ENCODE measurements at places on chromosomes 13 and 19.

- H3K27ac ChIP-seq, result no peak overlapping the region
- no peak for DNase-seq
- peak overlapping the region; percentile 66 for H3K4me3 ChIP-seq
- H3K27me3 ChIP-seq, result peaks cover 58% of the 10 kb centered on the region
Observed at GRCh38 chr19:53980539-53981375, 10.7 kb upstream of the CACNG6 start.

GRCh38 chr13:97238432-97238831, 16.3 kb downstream of the MBNL2 start:
- H3K27me3 ChIP-seq, result no peaks in the 10 kb centered on the region
- H3K4me1 ChIP-seq, result peaks cover 44% of the 10 kb centered on the region
- DNase-seq, result no peak
- H3K36me3 ChIP-seq, result peaks cover 23% of the 10 kb centered on the region
- no peak overlapping the region for H3K27ac ChIP-seq

- H3K4me3 ChIP-seq, result no peak overlapping the region
- H3K4me1 ChIP-seq, result no peaks in the 10 kb centered on the region
- no peaks in the 10 kb centered on the region for H3K27me3 ChIP-seq
- no peak overlapping the region for H3K27ac ChIP-seq
- no peaks in the 10 kb centered on the region for H3K36me3 ChIP-seq
Observed at GRCh38 chr13:84443463-84443862, 561.2 kb upstream of the SLITRK1 start.

- peaks cover 40% of the 10 kb centered on the region for H3K27me3 ChIP-seq
- no peaks in the 10 kb centered on the region for H3K36me3 ChIP-seq
- no peak for DNase-seq
- H3K27ac ChIP-seq, result no peak overlapping the region
- no peaks in the 10 kb centered on the region for H3K4me1 ChIP-seq
Observed at GRCh38 chr13:111975539-111976473, 91.1 kb upstream of the SOX1 start.

GRCh38 chr19:920051-920864, 3.1 kb downstream of the KISS1R start:
- H3K36me3 ChIP-seq, result peaks cover 4% of the 10 kb centered on the region
- H3K4me1 ChIP-seq, result peaks cover 13% of the 10 kb centered on the region
- DNase-seq, result peak; percentile 80
- no peaks in the 10 kb centered on the region for H3K27me3 ChIP-seq

- DNase-seq, result no peak
- H3K4me1 ChIP-seq, result peaks cover 32% of the 10 kb centered on the region
- peaks cover 1% of the 10 kb centered on the region for H3K36me3 ChIP-seq
- H3K27ac ChIP-seq, result no peak overlapping the region
Observed at GRCh38 chr13:99008577-99008976, 30.7 kb upstream of the DOCK9 start.

GRCh38 chr13:29922281-29922821, 71.9 kb upstream of the UBL3 start:
- H3K4me3 ChIP-seq, result no peak overlapping the region
- no peaks in the 10 kb centered on the region for H3K27me3 ChIP-seq
- no peaks in the 10 kb centered on the region for H3K36me3 ChIP-seq

DNA sequence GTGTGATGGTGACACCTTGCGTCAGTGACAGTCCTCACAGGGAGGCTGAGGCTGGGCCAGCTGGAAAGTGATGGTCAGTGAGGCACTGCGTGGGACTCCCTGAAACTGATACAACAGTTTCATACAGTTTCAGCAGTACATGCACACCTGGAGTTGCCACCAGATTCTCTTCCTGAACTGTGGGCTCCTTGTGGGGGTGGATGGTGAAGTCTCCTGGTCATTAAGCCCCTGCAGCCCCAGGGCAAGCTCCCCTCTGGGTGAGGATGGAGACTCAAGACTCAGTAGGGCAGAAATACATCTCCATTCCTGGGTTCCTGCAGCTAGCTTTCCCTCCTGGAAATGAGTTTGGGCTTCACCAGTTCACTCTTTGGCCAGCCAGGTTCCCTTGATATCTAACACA, 392.7 kb downstream of the UQCRFS1 start:
- H3K4me1 ChIP-seq, result no peaks in the 10 kb centered on the region
- H3K27ac ChIP-seq, result no peak overlapping the region
- DNase-seq, result no peak
- no peaks in the 10 kb centered on the region for H3K27me3 ChIP-seq
- H3K4me3 ChIP-seq, result no peak overlapping the region

- no peak for DNase-seq
- H3K4me1 ChIP-seq, result peaks cover 57% of the 10 kb centered on the region
- H3K27me3 ChIP-seq, result peaks cover 14% of the 10 kb centered on the region
- H3K36me3 ChIP-seq, result peaks cover 17% of the 10 kb centered on the region
Observed at GRCh38 chr19:6679139-6679538, 9.2 kb upstream of the TNFSF14 start.

GRCh38 chr19:4980838-4981680, 12.1 kb downstream of the KDM4B start:
- peaks cover 18% of the 10 kb centered on the region for H3K4me1 ChIP-seq
- no peak overlapping the region for H3K27ac ChIP-seq
- H3K27me3 ChIP-seq, result no peaks in the 10 kb centered on the region
- H3K36me3 ChIP-seq, result peaks cover 3% of the 10 kb centered on the region
- DNase-seq, result no peak

- H3K27ac ChIP-seq, result no peak overlapping the region
- no peaks in the 10 kb centered on the region for H3K27me3 ChIP-seq
- H3K4me3 ChIP-seq, result no peak overlapping the region
- no peaks in the 10 kb centered on the region for H3K4me1 ChIP-seq
- H3K36me3 ChIP-seq, result peaks cover 3% of the 10 kb centered on the region
Observed at GRCh38 chr19:51090471-51090870, 7.8 kb upstream of the KLK14 start.

DNA sequence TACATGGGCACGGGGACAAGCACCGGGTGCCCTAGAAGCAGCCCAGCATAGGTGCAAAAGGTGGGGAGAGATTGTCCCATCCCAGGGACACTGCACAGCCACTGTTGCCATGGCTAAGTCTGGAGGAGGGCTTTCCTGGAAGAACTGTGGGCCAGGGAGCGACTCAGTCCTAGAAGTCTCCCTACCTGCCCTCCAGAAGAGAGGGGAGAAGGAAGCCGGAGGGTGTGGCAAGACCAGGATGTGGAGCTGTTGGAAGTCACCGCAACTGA, 2.3 kb upstream of the FBN3 start:
- H3K4me1 ChIP-seq, result peaks cover 3% of the 10 kb centered on the region
- peaks cover 79% of the 10 kb centered on the region for H3K27me3 ChIP-seq
- no peak for DNase-seq
- no peak overlapping the region for H3K27ac ChIP-seq
- peaks cover 2% of the 10 kb centered on the region for H3K36me3 ChIP-seq

DNA sequence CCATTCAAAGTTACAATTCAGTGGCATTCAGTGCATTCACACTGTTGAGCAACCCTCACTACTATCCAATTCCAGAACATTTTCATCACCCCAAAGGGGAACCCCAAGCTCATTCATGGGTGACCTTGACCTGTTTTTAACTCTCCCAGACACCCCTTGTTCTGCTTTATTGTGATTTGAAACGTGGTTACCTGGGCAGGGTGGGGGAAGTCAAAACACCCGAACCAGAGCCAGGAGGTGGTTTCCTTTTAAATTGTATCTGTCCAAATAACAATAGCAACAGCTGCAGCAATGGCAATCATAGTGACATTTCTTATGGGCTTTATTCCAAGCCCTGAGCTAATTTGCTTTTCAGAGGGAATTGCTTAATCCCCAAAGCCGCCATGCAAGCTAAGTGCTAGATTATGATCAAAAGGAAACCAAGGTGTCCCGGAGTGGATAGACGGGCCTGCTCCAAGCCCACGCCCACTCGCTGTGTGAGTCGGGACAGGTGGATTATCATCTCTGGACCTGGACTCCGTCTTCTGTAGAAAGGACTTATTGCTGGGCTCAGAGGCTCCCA, 6.1 kb downstream of the PTGIR start:
- no peaks in the 10 kb centered on the region for H3K27me3 ChIP-seq
- peaks cover 69% of the 10 kb centered on the region for H3K4me1 ChIP-seq
- no peak for DNase-seq
- peak overlapping the region; percentile 85 for H3K4me3 ChIP-seq
- peaks cover 45% of the 10 kb centered on the region for H3K36me3 ChIP-seq
- peak overlapping the region; percentile 96 for H3K27ac ChIP-seq

- no peaks in the 10 kb centered on the region for H3K36me3 ChIP-seq
- H3K27ac ChIP-seq, result no peak overlapping the region
- no peak for DNase-seq
- no peak overlapping the region for H3K4me3 ChIP-seq
- no peaks in the 10 kb centered on the region for H3K4me1 ChIP-seq
- peaks cover 13% of the 10 kb centered on the region for H3K27me3 ChIP-seq
Observed at GRCh38 chr19:13484166-13484565, 22.1 kb downstream of the CACNA1A start.

- no peak overlapping the region for H3K4me3 ChIP-seq
- no peak overlapping the region for H3K27ac ChIP-seq
- no peak for DNase-seq
- H3K36me3 ChIP-seq, result no peaks in the 10 kb centered on the region
- peaks cover 8% of the 10 kb centered on the region for H3K27me3 ChIP-seq
Observed at GRCh38 chr13:77868717-77869116, 49.9 kb downstream of the EDNRB start.

DNA sequence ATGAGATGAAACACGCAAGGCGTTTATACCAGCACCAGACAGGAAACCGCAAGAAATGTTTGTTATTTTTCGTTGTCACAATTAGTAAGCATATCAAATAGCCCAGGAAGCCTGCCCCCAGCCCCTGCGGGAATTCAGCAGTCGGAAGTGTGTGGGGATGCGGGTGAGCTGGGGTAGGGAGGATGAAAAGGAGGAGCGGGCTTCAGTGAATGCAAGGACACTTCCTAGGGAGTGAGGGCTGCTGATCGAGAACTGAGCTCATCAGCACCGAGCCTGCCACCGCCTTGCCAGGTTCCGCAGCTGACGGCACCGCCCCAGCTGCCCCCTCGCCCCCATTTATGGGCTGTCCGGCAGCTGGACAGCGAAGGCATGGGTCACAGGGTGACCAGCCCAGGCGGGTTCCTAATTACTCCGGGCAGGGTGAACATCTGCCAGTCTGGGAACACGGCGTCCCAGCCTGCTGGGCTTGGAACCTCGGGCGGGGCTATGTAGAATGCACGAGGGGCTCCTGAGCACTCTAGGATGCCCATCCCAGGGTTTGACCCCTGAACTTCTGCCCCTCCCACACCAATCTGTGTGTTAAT, 1.6 kb upstream of the BEST2 start:
- H3K4me3 ChIP-seq, result no peak overlapping the region
- H3K27ac ChIP-seq, result no peak overlapping the region
- DNase-seq, result no peak
- no peaks in the 10 kb centered on the region for H3K4me1 ChIP-seq
- peaks cover 35% of the 10 kb centered on the region for H3K27me3 ChIP-seq
- H3K36me3 ChIP-seq, result peaks cover 25% of the 10 kb centered on the region

GRCh38 chr13:26386026-26386425, 132.1 kb downstream of the CDK8 start:
- peaks cover 8% of the 10 kb centered on the region for H3K4me1 ChIP-seq
- H3K27me3 ChIP-seq, result no peaks in the 10 kb centered on the region
- H3K4me3 ChIP-seq, result no peak overlapping the region
- H3K36me3 ChIP-seq, result peaks cover 20% of the 10 kb centered on the region
- DNase-seq, result no peak
- no peak overlapping the region for H3K27ac ChIP-seq

- peak overlapping the region; percentile 75 for H3K4me3 ChIP-seq
- H3K36me3 ChIP-seq, result peaks cover 2% of the 10 kb centered on the region
- peak; percentile 59 for DNase-seq
- peaks cover 13% of the 10 kb centered on the region for H3K4me1 ChIP-seq
- no peak overlapping the region for H3K27ac ChIP-seq
Observed at GRCh38 chr13:73059460-73060250, 850 bp downstream of the KLF5 start.

DNA sequence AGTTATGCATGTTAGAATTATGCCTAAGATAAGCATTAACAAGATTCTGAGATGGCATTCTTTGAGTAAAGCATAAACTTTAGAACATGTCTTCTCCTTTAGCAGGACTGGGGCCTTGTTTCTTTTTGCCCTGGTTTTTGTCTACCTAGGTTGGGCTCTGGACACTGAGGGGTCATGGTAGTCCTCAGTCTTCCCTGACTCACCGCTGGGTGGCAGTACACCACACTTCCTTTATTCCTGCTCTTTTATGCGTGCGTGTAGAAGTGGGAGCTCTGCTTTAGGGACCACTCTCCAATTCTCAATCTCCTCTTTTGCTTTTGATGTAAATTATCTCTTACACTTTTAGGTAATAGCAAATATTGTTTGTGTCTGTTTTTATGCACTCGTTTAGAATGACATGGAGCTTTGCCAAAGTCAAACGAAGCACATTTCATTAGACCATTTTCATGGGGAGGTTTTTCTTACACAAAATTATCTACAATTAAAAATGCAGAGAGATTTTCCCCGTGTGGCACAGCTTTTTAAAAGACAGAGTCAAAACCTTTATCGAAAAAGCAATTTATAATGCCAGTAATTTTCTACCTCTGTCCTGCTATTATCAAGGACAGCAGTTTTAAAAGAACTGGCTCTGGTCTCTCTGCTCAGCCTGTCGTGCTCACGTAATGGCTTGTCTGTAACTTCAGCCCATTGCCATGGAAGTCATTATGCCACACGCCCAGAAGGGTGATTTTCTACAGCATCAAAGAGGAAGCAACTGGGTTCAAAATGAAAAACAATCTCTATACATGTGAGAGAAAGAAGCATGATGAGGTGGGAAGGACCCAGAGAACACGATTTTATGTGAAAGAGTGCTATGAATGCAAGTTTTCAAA, 413.9 kb downstream of the COG6 start:
- peak; percentile 61 for DNase-seq
- H3K27ac ChIP-seq, result no peak overlapping the region
- no peak overlapping the region for H3K4me3 ChIP-seq
- H3K36me3 ChIP-seq, result no peaks in the 10 kb centered on the region
- H3K27me3 ChIP-seq, result no peaks in the 10 kb centered on the region

GRCh38 chr13:71240911-71241310, 626.1 kb downstream of the DACH1 start:
- no peak for DNase-seq
- H3K27ac ChIP-seq, result no peak overlapping the region
- no peak overlapping the region for H3K4me3 ChIP-seq

DNA sequence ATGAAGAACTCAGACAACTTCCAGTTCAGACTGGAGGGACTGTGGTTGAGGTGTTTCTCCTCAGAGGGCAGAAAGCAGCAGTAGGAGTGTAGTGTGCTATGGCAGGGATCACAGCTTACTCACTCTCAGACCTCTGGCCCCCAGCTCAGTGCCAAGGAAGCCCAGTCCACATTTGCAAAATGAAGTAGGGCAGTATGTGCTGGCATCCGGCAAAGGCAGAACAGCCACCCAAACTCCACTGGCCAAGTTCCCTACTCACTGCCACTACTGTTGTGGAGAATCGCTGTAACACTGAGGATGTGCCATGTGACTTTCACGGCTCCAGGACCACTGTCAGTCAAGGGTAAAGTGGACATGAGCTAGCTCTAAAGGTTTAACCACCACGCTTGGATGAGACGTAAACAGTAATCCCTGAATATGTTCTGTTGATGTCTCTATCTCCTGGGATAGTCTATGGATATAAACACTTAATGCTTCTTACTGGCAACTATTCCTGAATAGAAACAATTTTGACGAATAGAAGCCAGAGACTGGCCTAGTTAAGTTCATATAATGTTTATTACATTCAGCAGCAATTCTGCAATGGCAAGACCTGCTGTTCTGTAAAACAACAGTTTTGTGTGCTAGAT, 67.0 kb upstream of the SLC15A1 start:
- H3K36me3 ChIP-seq, result peaks cover 7% of the 10 kb centered on the region
- no peaks in the 10 kb centered on the region for H3K27me3 ChIP-seq
- no peak overlapping the region for H3K4me3 ChIP-seq
- H3K4me1 ChIP-seq, result no peaks in the 10 kb centered on the region
- DNase-seq, result no peak

GRCh38 chr13:36115306-36115705, 15.9 kb downstream of the DCLK1 start:
- H3K36me3 ChIP-seq, result no peaks in the 10 kb centered on the region
- no peaks in the 10 kb centered on the region for H3K4me1 ChIP-seq
- no peak for DNase-seq
- no peaks in the 10 kb centered on the region for H3K27me3 ChIP-seq
- H3K27ac ChIP-seq, result no peak overlapping the region
- no peak overlapping the region for H3K4me3 ChIP-seq
